GM12865 (cell line): ENCODE measurements at places on chromosomes 1 and 21.

GRCh38 chr1:91397605-91398004 is 7.0 kb downstream of the HFM1 start:
- DNase-seq = no peak

GRCh38 chr1:16017461-16018303 is at the start of gene HSPB7:
TSS of gene HSPB7 (minus strand) at chr1:16018043. CDS start at chr1:16017963, 80 bp downstream.
- peak; percentile 34 for DNase-seq

DNA sequence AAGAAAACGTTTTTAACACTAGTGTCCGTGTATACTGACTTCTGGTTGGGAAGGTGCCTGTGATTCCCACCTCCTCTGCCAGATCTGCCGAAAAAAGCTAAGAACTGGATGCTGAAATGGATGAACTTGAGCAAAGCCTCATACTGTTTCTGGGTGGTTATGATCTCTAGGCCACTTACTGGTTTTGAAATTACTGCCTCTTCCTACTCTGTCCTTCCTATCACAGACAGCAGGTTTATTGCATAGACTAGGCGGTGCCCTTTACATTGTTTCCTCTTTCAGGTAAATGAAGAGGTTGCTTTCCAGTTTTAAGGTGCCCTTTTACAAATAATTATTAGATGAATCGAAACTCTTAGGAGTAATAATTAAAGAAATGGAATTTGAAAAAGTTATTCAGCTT is 27.5 kb downstream of the PEX14 start:
- peak; percentile 32 for DNase-seq

DNA sequence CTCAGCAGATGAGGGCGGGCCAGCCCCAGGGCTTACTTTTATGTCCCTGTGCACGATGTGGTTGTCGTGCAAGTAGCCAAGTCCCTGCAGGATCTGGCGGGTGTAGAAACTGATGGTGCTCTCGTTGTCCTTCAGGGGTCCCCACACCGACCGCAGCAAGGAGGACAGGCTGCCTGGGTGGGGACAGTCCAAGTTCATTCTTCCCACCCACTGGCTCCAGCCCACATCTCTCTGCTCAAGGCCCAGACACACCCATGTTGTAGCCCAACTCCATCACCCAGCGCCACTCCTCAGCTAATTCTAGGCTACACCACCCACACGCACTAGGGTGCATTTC is 7.0 kb downstream of the MAP3K6 start:
- DNase-seq = no peak

- DNase-seq = no peak
These were observed 132.7 kb downstream of the NTNG1 start for GRCh38 chr1:107273515-107273914.

GRCh38 chr1:231929311-231929710 is 302.7 kb downstream of the DISC1 start:
- DNase-seq = no peak

DNA sequence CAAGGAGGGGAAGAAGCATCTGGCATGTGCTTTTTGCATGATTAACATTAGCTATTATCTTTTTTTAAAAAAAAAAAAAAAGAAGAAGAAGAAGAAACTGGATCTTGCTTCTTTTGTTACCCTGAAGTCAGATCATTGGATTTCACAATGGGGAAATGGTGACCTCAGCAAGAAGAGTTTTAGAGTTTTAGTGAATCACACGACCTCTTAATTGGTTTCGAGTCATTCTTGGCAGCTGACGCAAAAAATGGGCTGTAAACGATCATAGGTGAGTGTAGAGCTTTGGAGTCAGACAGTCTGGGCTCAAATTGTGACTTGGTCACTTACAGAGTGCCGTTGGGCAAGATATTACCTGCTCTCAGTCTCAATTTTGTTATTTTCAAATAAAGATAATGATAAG is 33.3 kb upstream of the PGBD5 start:
- DNase-seq = no peak

GRCh38 chr1:30425046-30425445 is 298.3 kb downstream of the MATN1 start:
- DNase-seq = no peak

DNA sequence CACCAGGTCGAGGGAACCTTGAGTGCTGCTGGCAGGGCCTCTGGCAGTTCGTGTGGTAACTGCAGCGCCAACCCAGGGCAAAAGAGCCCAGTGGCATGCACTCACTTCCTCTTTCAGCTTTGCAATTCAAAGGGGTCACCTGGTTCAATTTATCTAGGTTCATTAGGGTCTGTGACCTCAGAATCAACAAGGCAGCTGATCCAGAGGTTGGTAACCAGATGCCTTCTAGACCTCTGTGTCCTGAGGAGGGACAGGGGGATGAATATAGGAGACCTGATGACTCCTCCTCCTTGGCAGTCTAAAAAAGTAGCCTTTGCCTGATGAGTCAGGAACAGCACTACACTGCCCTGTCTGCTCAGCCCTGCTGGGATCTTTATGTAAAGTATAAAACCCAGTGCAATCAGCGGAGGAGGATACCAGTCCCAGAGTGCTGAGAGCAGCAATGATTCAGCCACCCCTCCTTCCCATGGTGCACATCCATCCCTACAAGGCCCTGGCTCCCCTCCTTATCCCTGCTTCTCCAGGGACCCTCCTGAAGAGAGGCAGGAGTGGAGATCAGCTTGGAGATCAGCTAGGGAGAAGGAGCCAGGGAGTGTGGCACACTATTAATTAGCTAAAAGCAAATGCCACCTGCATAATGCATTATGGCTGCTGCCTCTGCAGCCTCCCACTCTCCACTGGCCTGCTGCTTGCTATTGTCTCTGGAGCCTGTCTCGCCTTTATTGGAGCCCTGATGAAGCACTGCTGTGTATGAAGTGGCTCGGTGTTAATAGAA is 11.2 kb upstream of the FMOD start:
- DNase-seq = peak; percentile 18

DNA sequence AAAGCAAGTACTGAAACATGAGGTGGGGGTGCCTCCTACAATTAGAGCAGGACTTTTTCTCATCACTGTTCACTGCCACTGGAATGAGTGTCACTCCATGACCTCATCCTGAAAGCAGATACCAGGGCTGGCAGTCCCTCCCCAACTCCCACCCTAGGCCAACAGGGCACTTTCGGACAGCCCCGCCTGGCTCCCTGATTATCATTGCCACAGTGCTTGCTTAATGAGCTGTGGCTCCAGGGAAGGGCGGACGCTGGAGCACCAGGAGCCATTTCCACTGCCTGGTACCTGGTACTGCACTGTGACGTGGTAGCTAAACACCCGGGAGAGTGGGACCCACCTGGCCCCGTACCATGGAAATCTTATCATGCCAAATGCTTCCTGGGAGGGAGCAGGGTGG is 22.3 kb downstream of the SLC9A1 start:
- DNase-seq = no peak
